ENCODE measurements at places on chromosomes 4 and X. TPM values are rescaled to one million over a fixed set of nuclear protein-coding genes. Genes with fewer than 3 reads are reported as not detected.

Gene PSAPL1
- total RNA-seq: not detected

Gene DCAF8L1
- not detected for total RNA-seq

Gene CYSLTR1
- 5.1 TPM for total RNA-seq

Gene CFAP47
- not detected for total RNA-seq

Gene PGM2
- 26.5 TPM for total RNA-seq

Gene SPATA4
- total RNA-seq: 0.23 TPM

Gene NIPAL1
- 2.0 TPM for total RNA-seq

Gene ALAS2
- not detected for total RNA-seq

Gene ESX1
- total RNA-seq: not detected

Gene MSX1
- total RNA-seq: 1.3 TPM

Gene UGT2B17
- not detected for total RNA-seq

Gene FMR1NB
- not detected for total RNA-seq

Gene ZCCHC18
- 0.52 TPM for total RNA-seq

Gene SRPX
- total RNA-seq: 500 TPM

Gene DMRTC1
- total RNA-seq: not detected

Gene DCLK2
- 14.2 TPM for total RNA-seq

Gene MAGED4B
- total RNA-seq: 31.4 TPM

Gene FGD1
- 8.5 TPM for total RNA-seq

Gene FGFBP2
- total RNA-seq: not detected

Gene MAGEA9B
- total RNA-seq: not detected

Gene ADD1
- total RNA-seq: 199 TPM

Gene NBDY
- 9.0 TPM for total RNA-seq

Gene GCNA
- total RNA-seq: 2.9 TPM

Gene PHKA1
- total RNA-seq: 9.3 TPM

Gene AWAT1
- not detected for total RNA-seq

Gene OPRPN
- not detected for total RNA-seq

Gene TMEM271
- not detected for total RNA-seq

Gene CYTL1
- 0.72 TPM for total RNA-seq

Gene HS3ST1
- 0.65 TPM for total RNA-seq

Gene NXF2B
- total RNA-seq: not detected

Gene RAB9B
- total RNA-seq: 0.91 TPM

Gene KLHL5
- total RNA-seq: 102 TPM

Gene TRIM61
- 3.0 TPM for total RNA-seq

Gene ZNF630
- 1.2 TPM for total RNA-seq

Gene FAM47C
- total RNA-seq: not detected

Gene METTL14
- 18.2 TPM for total RNA-seq

Gene BBS12
- total RNA-seq: 7.9 TPM

Gene PHEX
- 0.46 TPM for total RNA-seq

Gene BTK
- not detected for total RNA-seq

Gene ZAR1
- total RNA-seq: not detected

Gene ARHGAP24
- 36.0 TPM for total RNA-seq

Gene BCORL1
- total RNA-seq: 6.3 TPM

Gene EPHA5
- total RNA-seq: 3.9 TPM

Gene RENBP
- 7.6 TPM for total RNA-seq

Gene CT45A5
- not detected for total RNA-seq

Gene ATP7A
- 17.8 TPM for total RNA-seq

Gene MAGEB2
- total RNA-seq: not detected

Gene ASB12
- not detected for total RNA-seq
